ENCODE measurements at places on chromosomes 11 and 22.

DNA sequence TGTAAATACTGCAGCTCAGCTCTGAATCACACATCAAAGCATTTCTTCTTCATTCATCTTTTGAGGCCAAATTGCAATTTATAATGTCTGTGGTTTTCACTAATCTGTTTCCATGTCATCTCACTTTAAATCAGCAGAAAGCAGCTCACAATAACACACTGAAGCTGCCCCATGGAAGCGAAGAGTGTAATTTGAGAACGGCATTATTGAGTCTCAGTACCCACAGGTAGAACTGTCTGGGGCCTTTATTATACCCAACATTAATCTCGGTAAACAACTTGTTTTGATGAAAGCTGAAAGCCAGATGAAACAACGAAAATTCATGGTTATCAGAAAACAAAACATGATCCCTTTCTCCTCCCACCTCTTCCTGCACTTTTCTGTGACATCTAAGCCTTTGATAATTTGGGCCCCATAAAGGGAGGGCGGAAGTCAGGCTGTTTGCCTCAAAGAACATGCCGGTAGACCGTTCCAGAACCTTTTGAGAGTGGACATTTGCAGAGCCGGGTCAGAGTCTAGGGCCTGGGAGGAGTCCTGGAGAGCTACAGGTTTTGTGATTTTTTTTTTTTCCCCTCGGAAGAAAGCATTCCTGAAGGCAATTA is 68.2 kb upstream of the SESN3 start:
- no peak overlapping the region for H3K4me3 ChIP-seq
- DNase-seq, result no peak
- H3K27ac ChIP-seq, result peak overlapping the region; percentile 60
- no peaks in the 10 kb centered on the region for H3K36me3 ChIP-seq
- no peaks in the 10 kb centered on the region for H3K4me1 ChIP-seq

DNA sequence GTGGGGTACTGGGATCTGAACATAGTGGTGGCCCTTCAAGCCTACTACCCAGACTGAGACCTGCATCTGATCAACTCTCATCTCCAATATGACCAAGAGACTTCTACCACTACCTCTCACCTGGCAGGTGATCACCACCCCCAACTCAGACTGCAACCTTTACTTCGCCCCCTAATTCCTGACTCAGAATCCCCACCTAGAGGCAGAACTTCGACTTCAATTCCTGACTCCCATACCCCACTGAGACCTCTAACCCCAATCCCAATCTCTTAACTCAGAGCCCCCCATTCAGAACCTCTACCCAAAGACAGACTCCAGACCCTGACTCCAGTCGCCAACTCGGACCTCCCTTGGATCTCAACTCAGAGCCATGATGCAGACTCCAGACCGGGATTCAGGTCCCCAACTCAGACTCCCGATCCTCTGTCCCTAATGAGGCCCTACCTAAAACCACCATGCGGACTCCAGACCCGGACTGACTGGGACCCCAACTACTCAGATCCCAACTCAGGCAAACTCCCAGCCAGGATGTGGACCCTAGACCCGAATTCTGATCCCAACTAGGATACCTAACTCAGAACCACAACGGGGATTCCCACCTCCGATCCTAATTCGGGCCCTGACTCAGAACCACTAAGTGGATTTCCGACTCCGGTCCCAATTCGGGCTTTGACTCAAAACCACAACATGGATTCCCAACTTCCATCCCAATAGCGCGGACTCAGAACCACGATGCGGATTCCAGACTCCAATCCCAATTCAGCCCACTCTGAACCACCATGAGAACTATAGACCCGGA is 1.2 kb downstream of the KCNQ1OT1 start:
- H3K27me3 ChIP-seq, result no peaks in the 10 kb centered on the region
- DNase-seq, result no peak
- no peaks in the 10 kb centered on the region for H3K36me3 ChIP-seq
- no peaks in the 10 kb centered on the region for H3K4me1 ChIP-seq
- peak overlapping the region; percentile 83 for H3K27ac ChIP-seq

DNA sequence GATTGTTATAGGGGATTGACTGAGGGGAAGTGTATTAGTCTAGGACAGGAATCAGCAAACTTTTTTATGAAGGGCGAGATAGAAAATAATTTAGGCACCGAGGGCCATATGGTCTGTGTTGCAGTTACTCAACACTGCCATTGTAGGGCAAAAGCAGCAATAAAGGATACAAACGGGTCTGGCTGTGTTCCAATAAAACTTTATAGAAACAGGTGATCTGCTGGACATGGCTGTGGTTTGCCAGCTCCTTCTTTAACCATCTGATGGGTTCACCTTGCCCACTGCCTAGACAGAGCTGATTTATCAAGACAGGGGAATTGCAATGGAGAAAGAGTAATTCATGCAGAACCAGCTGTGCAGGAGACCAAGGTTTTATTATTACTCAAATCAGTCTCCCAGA is 20.0 kb downstream of the PRR5L start:
- no peak for DNase-seq
- H3K27ac ChIP-seq, result no peak overlapping the region
- no peaks in the 10 kb centered on the region for H3K36me3 ChIP-seq
- H3K4me1 ChIP-seq, result no peaks in the 10 kb centered on the region

GRCh38 chr11:1076061-1076665 is 1.5 kb downstream of the MUC2 start:
- DNase-seq, result no peak
- no peak overlapping the region for H3K4me3 ChIP-seq
- H3K27ac ChIP-seq, result no peak overlapping the region
- H3K27me3 ChIP-seq, result no peaks in the 10 kb centered on the region
- H3K36me3 ChIP-seq, result no peaks in the 10 kb centered on the region

GRCh38 chr11:15034687-15035267 is 38.6 kb upstream of the CALCB start:
- no peak for DNase-seq
- no peak overlapping the region for H3K4me3 ChIP-seq
- H3K4me1 ChIP-seq, result no peaks in the 10 kb centered on the region

- H3K36me3 ChIP-seq, result no peaks in the 10 kb centered on the region
- H3K4me3 ChIP-seq, result no peak overlapping the region
Observed at GRCh38 chr11:36409152-36409816, 100.8 kb downstream of the TRAF6 start.

GRCh38 chr22:45069925-45070324 is 60.1 kb upstream of the PHF21B start:
- H3K27me3 ChIP-seq, result no peaks in the 10 kb centered on the region
- H3K36me3 ChIP-seq, result no peaks in the 10 kb centered on the region
- no peak overlapping the region for H3K4me3 ChIP-seq
- DNase-seq, result no peak
- no peak overlapping the region for H3K27ac ChIP-seq
